T-helper 1 cell treated with Interleukin-12 subunit alpha and Interleukin-12 subunit beta and Interleukin-4 antibody, amounts not matched to agents 30 ng/mL and 1 ng/mL, for 36 hours (primary cell): ENCODE measurements at places on chromosomes 4 and X. TPM values are rescaled to one million over a fixed set of nuclear protein-coding genes. Genes with fewer than 3 reads are reported as not detected.

TMPRSS11A gene
- not detected in 2 replicates for total RNA-seq

MAGEA6 gene
- not detected in 2 replicates for total RNA-seq

TMPRSS11D gene
- total RNA-seq: not detected in 2 replicates

NAA11 gene
- total RNA-seq: not detected in 2 replicates

PRDX4 gene
- 32.1 and 35.3 TPM in 2 replicates for total RNA-seq

SYN1 gene
- total RNA-seq: 0.17 and 1.1 TPM in 2 replicates

CENPC gene
- 32.6 and 35.4 TPM in 2 replicates for total RNA-seq
